ENCODE measurements at places on chromosomes 11 and 22.

DNA sequence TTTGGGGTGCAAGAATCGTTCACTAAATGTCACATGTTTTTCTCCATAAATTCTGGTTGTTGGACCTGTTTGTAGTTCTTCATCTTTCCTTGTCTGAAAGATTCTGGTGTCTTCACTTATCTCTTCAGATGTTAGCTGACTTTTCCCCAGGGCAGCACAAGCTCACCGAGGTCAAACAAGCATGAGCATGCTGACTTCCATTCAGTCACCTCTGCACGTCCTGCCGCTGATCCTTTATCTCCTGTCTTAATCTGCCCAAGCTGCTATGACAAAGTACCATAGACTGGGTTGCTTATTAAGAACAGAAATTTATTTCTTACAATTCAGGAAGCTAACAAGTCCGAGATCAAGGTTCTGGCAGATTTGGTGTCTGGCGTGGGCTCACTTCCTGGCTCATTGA lies 800.6 kb downstream of the NTM start:
- DNase-seq: no peak

GRCh38 chr11:93573184-93573583 lies 30.0 kb upstream of the SMCO4 start:
- no peak for DNase-seq

DNA sequence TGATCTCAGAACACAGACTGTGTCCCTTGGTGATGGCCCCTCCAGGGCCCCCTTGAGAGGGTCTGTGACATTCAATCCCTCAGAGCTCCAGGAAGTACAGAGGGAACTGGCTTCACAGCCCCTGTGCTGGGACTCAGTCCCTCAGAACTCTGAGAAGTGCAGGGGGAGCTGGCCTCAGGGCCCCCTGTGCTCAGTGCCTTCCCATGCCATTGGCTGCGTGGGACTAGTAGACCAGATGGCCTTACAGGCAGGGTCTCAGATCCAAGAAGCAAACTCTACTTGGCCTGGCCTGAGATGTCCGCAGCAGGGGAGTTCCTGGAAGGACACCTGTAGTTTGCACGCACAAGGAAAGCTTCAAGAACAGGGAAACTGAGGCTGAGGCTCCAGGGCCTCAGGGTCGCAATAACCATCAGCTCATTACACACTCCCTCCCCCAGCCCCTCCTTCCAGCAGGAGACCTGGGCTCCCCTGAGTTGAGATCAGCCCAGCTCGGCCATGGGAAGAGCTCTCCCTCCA lies 138.4 kb downstream of the BRD1 start:
- no peak for DNase-seq

GRCh38 chr22:39242595-39243438 lies 2.0 kb downstream of the PDGFB start:
- DNase-seq: no peak

DNA sequence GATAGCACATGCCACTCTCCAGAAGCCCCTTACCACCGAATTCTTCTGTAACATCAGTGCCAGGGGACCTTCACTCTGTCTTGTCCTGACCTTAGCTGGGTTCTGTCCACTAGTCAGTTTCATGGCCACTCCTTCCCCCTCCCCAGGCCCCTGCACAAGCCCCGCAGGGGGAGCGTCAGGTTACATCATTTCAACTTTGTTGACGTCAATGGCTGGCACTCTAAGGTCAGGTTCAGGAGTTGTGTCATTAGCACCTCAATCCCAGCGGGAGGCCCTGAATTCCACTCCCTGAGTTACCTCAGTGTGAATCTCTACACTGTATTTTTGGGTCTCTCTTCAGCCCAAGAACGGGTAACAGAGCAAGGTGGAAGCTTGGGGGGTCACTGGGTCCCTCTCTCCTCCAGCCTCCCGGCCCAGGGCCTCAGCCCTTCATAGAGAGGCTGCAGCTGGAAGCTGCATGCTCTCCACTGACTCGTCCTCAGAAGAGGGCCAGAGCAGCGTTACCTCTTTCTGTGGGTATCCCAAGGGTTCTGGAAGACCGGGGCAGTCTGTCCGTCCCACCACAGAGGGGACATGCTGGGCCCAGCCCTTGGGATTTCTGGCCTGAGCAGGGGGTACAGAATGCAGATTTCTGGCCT lies 10.3 kb downstream of the USH1C start:
- DNase-seq: no peak

DNA sequence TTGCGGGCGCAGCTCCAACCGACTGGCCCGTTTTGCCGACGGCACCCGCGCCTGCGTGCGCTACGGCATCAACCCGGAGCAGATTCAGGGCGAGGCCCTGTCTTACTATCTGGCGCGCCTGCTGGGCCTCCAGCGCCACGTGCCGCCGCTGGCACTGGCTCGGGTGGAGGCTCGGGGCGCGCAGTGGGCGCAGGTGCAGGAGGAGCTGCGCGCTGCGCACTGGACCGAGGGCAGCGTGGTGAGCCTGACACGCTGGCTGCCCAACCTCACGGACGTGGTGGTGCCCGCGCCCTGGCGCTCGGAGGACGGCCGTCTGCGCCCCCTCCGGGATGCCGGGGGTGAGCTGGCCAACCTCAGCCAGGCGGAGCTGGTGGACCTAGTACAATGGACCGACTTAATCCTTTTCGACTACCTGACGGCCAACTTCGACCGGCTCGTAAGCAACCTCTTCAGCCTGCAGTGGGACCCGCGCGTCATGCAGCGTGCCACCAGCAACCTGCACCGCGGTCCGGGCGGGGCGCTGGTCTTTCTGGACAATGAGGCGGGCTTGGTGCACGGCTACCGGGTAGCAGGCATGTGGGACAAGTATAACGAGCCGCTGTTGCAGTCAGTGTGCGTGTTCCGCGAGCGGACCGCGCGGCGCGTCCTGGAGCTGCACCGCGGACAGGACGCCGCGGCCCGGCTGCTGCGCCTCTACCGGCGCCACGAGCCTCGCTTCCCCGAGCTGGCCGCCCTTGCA lies 1.0 kb downstream of the FJX1 start:
- DNase-seq: no peak

Data from SK-N-MC (cell line).